ENCODE measurements at places on chromosomes 5 and 9.

- DNase-seq = no peak
Observed at GRCh38 chr5:35694481-35694880, 76.8 kb downstream of the SPEF2 start.

GRCh38 chr5:102638316-102638715 lies 116.8 kb upstream of the PAM start:
- no peak for DNase-seq

DNA sequence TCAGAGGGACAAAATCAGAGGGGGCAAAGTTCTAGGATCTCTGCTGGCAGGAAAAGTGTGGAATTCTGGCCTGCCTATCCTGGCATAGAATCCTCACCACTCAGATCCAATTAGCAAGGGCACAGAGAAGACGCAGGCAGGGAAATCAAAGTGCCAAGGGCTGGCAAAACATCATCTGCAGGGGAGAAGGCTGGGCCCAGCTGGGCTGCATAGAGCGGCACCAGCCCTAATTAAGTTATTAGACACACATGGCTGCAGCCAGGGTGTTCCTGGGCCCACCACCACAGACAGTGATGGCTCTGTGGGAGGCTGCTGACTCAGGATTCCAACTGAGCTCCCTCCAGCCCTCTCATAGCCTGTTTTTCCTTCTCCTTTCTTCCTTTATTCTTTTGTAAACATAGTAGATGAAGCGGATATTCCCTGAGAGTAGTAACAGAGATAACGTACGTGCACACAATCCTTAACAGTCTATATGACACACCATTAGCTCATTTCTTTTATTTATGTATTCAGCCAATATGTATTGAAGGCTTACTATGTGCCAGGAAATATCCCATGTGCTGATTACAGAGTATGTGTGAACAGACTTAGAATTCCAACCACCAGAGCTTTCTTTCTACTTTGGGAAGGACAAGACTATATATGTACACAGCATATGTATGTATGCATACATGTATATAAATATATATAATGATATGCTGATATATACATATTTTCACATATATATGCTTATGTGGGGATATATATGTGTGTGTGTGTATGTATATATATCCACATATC lies 236.1 kb downstream of the ASTN2 start:
- no peak for DNase-seq

DNA sequence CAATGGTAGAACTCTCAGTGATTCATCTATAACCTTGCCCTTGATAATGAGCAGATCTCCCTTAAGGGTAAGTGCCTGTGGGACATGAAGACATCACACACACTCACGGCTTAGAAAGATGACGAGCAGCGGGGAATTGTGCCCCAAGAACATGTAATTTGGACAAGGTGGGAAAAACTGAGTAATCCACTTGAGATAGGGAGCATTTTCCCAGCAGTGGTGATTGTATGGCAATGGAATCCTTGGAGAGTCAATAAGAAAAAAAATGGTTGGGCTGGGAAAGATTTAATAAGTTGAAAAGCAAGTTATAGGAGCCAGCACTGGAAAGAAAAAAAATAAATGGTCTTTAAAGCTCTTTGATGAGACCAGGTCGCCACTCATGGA lies 193.1 kb downstream of the GLIS3 start:
- DNase-seq = no peak

DNA sequence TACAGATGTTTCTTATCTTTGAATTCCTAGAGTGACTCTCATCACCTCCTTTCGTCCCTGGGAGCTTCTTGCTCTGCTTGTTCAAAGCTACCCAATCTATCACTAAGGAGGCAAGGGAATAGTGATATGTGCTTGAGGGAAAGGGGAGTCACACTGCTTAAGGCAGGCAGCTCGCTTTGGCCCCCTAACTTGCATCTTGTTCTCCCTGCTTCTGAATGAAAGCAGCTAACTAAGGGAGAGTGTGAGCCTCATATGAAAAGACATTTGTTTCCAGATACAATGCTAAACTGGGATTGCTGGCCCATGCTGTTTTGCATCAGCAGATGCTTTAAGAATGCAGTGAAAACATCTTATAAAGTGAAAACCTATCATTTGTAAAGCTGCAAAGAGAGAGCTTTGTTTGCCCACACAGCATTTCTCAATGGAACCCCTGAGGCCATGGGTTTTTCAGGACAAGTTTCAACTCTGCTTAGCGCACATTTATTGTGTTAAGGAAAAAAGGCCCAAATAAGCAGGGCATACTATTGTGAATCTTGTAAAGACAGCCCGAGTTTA lies 367.9 kb upstream of the ADAMTSL1 start:
- no peak for DNase-seq

- DNase-seq = no peak
Observed at GRCh38 chr5:108420755-108421154, 38.9 kb upstream of the FBXL17 start.

DNA sequence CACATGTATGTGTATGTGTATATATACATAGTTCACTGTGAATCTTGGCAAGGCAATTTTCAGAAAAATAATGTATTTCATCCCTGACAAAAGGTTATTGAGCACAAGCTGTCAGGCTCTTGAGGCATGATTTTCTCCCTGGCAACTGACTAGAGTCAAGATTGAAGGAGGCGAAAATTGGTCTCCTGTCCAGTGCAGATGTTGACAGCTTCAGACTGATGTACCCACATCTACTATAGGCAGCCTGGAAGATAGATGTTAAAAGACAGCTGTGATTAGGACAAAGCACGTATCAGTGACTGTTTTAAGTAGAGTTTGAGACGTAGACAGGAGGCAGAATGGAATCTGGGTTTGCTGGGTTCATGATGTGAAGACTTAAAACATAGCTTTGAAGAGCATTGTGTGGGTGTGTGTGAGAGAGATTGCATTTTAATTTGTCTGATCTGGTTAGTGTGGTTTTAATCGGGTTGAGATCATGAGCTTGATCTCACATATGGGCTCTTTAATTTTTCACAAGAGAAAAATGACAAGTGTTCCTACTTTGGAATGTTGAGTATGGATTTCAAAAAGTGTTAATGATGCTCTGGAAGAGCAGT lies 39.1 kb downstream of the CTNNA1 start:
- DNase-seq = no peak

DNA sequence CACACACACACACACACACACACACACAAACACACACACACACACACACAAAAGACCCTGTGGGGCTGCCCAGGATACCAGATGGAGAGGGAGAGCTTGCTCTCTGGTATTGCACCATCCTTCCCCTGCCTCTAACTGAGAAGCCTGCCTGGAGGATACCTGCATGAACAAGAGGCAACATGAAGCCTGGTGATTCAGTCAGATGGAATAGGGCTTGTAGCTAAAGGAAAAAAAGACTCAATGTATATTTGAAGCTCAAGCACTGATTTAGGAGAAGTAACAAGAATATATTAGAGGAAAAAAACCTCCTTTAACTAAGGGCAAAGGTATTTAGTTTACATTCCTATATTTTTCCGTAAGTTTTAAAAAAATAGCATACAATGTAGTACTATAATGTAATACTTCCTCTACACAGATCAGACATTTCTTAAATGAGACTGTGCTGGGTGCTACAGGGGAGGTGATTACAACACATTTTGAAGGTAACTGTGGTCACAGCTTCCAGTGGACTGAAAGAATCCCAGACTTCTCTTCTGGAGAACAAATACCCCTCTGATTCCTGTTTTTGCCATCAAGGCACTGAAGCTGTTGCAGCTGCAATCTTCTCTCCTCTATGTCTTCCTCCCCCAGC lies 169.3 kb downstream of the DCP2 start:
- DNase-seq = no peak

DNA sequence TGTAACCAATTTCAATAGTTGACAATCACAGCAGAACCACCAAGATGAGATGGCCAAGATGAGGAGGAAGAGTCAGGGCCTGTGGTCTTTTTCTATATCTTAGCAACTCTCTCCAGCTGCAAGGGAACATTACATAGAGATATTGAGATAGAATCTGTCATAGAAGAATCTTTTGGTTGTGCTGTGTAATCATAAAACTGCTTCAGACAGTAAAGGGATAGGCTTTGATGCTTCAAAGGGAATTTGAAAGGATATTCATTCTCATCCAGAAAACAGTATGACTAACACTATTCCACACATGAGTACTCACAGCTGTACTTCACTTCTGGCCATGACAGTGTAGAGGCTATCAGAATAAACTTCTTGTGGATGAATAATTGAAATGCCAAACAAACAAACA lies 145.9 kb downstream of the YIPF5 start:
- no peak for DNase-seq

DNA sequence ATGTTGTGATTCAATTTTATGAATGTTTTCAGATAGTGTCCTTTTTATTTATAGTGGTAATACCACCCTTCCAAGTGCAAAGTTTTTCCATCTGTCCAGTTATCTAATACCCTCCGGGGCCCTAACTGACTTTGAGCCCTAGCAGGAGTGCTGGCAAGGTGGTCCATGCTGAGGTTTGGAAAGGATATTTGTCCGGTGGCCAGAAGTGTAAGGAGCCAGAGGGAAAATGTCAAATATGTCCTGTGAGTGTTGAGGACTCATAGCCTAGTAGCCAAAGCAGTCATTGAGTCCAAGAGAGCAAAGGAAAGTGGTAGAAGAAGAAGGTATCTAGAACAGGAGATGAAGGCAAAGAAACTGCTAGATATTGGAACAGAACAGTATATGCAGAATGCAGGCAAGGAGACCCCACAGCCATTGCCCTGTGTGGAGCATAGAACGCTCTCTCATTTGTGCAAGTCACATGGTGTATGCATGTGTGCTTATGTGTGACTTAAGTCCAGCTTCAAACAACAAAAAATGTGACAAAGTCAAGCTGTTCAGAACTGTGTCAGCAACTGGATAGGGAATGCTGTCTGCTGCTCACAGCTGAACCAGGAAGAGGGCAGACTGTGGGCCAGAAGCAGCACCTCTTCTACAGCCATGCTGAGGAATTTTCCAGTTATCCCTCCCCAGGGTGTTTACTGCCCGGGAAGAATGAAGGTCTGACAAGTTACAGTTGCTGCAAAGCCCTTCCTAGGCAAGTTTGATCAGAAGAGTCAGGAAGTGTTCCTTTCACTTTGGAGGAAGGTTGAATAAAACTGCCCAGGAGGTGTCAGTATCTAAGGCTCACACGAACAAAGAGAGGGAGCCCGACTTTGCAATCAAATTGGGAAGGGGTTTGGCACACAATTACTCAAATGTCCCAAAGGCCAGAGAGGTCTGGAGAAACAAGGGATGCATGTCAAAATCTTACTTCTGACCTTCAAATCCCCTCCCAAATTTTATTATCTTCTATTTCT lies 463.3 kb upstream of the DMAC1 start:
- DNase-seq = no peak

DNA sequence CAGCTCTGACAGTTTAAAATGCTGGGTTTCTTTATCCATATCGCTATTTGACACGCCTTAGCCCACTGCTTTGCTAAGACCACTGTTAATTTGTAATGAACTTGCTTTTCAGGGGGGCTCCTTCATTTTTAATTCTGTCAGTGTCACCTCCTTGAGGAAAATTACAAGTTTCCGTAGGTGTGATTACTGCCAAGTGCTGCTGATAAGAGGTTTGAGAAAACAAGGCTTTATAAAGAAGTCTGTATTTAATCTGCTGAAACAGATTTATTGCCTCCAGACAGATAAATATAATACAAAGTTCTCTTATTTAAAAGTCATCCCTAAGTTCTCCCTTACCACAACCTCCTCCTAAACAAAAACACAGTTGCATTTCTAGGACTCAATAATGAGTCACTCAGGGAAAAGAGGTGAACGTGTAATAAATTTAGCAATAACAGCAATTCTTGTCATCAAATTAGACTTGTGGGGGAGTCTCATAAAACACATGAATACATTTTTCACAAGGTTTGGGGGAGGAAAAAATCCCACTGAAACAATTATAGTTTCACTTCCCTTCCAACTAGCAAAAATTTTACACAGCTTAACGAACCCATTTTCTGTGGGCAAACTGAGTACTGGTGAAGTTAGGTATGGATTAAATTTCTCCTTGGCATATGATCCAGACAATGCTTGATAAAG lies 72.8 kb downstream of the MAPKAP1 start:
- DNase-seq = no peak

- peak; percentile 53 for DNase-seq
Observed at GRCh38 chr5:126777257-126777974, 480 bp downstream of the LMNB1 start.

- DNase-seq = no peak
Observed at GRCh38 chr5:119454171-119454570, 1.9 kb downstream of the HSD17B4 start.

DNA sequence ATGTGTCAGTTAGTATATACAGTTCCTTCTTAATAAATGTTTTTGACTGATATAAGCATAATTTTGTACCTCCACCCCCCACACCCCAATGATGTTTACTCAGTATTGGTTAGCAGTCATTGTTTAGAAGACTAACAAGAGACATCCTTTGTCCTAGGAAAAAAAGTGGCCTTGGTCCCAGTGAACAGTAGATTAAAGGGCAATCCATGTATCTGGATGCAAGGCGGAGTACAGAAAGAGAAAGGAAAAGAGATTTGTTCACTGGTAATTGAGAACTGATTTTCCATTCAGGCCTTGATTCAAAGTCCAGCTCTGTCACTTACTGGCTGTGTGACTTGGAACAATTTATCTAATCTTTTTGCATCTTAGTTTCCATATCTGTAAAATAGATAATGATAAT lies 4.6 kb downstream of the RALGPS1 start:
- DNase-seq = no peak

DNA sequence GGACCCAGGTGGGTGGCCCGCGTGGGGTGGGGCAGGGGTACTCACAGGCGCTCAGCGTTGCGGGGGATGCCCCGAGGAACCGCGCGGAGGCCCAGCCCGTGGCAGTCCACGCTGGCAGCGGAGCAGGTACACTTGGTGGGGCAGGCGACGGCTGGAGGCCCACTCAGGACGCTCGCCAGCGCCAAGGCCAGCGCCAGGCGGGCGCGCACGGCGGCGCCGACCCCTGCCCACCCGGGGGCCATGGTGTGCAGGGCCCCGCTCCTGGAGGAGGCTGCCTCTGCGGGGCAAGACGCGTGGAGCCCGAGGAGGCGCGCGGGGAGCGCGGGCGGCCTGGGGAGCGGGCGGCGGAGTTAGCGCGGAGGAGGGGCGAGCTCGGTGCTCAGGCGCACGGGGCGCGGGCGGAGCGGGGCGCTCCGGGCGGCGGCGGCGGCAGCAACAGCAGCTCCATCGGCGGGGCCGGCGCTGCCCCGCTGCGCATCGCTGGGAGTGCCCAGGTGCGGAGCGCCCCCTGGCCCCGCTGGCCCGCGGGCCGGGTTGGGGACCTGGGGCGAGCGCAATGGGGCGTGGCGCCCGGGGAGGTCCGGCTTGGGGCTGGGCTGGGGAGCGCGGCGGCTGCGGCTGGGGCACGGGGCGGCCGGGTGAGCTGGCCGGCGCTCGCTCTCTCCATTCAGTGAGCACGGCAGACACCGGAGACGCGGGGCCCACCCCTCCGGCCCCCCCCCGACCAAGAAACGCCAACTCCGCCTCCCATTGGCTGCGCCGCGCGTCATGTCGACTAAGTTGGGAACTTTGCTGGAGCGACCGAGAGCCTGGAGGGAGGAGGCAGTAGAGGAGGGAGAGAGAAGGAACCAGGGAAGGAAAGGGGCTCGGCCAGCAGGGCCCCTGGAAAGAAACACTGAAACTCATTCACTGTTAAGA lies at the start of gene SLIT3:
SLIT3 (minus strand) TSS at position 672 of the 918 bp plus-strand sequence; CDS start at position 242, 430 bp downstream.
- DNase-seq = no peak

- no peak for DNase-seq
Observed at GRCh38 chr5:3329427-3329826, 266.2 kb upstream of the IRX1 start.

Measured in activated naive CD8-positive, alpha-beta T cell treated with anti-CD3 and anti-CD28 coated beads, Interleukin-2, amount 50 U/mL, for 24 hours (primary cell).